ENCODE measurements at places on chromosomes 12 and 14.
A peak's percentile ranks its signal among the peaks of the same experiment; 100 is the strongest.

GRCh38 chr14:95478818-95479217 is 37.6 kb downstream of the SYNE3 start:
- no peak for DNase-seq

GRCh38 chr12:120573560-120573959 is 7.6 kb downstream of the POP5 start:
- DNase-seq, result no peak

GRCh38 chr12:7072035-7072434 is 11.5 kb downstream of the C1S start:
- no peak for DNase-seq

DNA sequence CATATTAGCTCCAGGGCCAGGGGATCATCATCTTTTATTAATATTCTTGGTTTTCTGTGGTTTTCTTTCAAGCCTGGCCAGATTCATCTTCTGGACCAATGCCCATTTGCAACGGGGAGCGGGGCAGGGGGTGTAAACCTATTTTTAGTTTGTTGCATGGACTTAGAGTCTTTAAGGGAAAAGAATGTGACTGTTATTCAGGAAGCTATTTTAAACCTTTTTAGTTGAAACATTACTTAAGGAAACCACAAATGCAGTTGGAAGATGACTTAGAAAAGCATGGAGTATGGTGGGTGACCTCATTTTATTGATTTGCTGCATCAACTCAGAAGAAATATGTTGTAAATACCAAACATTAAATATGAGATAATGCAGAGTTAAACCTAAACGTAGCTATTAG is 368.4 kb upstream of the E2F7 start:
- DNase-seq, result no peak

GRCh38 chr14:58861586-58861985 is 223.8 kb downstream of the DACT1 start:
- DNase-seq, result no peak

GRCh38 chr14:51865953-51866747 is 5.7 kb downstream of the GNG2 start:
- DNase-seq, result no peak

DNA sequence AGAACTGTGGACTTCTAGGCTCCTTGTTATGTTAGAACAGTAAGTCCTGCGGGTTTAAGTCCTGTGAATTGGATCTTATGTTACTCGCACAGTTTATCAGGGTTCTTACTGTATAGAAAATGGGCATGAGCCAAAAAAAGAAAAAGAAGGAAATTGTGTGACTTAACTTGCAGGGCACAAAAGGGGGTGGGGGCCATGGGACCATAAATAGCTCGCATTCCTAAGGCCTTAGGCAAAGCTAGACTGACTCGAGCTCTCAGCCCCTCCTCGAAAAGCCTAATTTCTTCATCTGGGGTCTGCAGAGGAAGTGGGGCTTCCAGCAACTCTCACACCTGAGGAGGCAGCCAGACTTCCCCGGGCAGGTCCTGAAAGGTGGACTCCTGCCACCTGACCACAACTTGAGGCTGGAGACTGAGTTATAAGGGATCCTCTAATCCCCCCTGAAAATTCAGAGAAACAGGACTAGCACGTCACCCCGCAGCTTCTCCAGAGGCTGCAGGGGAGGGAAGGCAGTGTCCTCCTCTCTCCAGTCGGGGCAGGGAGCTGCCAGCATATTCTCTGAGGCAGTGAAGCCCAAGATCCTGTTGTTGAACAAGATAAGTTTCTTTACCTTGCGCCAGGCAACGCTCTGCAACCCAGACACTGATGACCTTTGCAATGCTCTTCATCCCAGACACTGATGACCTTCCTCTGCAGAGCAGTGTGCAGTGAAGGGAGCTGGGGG is 280.5 kb downstream of the PCNX1 start:
- no peak for DNase-seq

DNA sequence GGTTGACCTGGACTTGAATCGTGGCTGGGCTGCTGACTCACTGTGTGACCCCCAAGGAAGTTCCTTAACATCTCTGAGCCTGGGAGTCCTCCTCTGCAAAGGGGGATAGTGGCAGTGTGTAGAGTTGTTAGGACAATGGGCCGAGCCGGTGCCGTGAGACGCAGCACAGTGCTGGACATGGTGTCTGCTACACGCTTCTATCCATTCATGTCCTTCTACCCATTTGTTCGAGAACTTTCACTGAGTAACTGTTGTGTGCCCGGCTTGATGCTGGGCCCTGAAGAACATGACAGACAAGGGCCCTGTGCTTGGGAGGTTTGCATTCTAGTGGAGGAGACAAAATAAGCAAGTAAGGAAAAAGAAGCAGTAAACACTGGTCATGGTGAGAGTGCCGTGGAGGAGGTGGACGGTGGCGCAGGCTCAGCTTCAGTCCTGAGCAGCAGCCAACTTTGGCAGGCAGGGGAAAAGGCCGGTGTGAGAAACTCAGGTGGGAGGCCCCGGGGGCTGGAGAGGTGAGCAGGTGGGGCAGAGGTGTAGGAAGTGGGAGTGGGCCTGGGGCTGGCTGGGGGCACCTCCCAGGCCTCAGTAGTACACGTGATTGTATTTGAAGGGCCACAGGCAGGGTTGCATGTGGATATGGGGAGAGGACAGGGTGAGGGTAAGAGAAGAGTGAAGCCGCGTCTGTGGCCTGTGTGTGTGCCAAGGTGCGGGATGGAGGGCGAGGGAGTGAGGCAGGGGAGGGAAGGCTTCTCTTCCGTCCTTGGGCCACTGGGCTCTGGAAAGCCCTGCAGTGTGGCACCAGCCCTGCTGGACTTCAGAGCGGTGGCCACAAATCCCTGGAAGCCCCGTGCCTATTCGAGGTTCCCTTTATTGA is 13.8 kb downstream of the VASH1 start:
- no peak for DNase-seq

- DNase-seq, result no peak
Observed at GRCh38 chr12:65953631-65954030, 129.3 kb downstream of the HMGA2 start.

DNA sequence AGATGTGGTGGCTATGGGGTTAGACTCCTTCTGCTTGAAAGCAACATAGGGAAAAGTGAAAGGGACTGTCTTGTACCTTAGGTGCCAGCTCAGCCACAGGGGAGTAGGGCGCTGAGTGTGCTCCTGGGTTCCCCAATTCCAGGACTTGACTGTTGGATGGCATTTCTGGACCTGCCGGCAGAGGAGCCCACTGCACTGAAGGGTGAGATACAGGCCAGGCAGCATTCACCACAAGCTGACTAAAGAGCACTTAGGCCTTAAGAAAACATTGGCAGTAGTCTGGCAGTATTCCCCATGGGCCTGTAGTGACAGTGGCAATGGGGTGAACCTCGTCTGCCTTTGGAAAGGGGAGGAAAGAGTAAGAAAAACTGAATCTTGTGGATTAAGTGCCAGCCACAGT is 67.1 kb upstream of the TMTC2 start:
- no peak for DNase-seq

DNA sequence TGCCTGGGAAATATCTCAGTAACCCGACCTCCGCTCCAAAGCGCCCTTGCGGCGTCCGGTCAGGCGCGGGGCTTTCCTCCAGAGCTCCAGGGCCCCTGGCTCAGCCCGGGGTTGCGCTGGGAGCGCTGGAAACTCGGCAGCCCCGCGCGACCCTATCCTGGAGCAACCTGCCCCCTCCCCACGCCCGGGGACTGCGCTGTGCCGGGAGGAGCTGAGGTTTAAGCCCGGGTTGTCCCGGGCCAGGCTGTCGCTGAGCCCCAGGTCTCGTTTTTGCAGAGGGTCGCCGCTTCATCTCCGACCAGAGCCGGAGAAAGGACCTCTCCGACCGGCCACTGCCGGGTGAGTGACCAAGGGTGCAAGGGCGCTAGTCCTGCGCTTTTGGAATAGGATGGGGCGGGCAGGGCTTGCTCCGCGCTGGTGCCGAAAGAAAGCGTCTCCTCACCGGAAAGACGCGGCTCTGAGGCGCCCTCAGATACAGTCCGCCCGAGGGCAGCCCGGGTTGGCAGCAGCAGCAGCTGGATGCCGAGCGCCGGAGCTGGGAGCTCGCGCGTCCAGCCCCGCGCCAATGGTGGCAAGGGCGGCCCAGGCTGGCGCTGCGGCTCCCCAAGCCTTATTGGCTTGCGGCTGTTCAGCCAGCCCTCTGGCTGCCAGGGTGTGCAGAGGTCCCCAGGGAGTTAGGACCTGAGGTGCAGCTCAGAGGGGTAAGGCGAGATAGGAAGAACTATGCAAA is 1.5 kb downstream of the SPX start:
- peak; percentile 49 for DNase-seq

- DNase-seq, result no peak
Observed at GRCh38 chr12:116459916-116460663, 99.1 kb upstream of the MAP1LC3B2 start.

DNA sequence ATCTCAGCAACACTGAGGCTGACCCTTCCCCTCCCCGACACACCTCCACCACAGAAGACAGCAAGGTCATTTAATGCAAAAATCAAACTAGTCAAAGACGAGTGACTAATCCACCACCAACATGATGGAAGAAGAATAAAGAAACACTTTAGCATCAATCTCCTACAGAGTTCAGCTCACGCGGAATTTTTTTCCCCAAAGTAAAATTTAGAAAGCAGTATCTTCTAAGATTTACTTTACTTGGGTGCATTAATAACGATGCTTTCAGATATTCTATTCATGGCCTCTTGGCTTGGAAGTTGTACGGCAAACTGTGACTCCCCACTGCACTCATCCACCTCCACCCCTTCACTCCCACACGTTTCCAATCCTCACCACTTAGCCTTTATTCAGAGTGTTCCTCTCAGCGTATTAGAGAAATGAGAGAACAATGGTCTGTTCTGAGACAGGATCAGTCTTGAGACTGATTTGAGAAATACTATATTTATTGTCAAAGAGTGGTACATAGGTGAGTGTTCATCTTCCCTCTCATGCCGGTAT is 1.9 kb downstream of the EGLN3 start:
- DNase-seq, result no peak

- DNase-seq, result no peak
Observed at GRCh38 chr14:77469539-77469938, 11.6 kb downstream of the AHSA1 start.

- no peak for DNase-seq
Observed at GRCh38 chr14:78188882-78189281, 18.7 kb downstream of the NRXN3 start.

DNA sequence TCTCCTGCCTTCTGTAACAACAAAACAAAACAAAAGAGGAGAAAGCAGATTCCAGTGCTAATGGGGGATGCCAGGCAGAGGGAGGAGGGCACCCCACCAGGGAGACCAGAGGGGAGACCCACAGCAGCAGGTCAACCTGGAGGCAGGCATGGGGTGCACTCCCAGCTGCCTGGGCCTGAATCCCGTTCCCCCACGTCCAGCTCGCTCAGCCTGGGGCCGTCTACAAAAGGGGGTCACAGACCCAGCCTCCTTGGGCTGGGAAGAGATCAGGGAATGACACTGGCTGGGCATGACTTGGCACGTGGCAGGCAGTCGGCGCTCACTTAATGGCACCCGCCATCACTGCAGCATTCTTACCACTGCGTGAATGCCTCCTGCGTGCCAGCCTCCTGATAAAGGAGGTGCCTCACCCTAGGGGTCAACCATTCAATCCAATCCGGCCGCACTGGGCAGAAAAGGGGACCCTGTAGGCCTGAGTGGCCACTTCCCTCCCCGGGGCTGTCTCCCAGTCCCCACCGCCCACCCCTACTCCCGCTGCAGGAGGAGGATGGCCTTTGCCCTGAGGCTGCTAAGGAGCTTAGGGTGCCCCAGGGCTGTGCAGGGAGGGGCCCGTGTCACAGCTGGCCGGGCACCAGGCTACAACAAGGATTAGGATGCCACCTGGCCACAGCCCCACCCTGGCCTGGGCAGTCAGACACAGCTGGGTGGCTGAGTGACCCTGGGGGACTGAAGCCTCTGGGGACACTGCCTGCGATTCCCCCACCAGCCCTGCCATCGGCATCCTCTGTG is 87.5 kb downstream of the NCOR2 start:
- DNase-seq, result no peak

DNA sequence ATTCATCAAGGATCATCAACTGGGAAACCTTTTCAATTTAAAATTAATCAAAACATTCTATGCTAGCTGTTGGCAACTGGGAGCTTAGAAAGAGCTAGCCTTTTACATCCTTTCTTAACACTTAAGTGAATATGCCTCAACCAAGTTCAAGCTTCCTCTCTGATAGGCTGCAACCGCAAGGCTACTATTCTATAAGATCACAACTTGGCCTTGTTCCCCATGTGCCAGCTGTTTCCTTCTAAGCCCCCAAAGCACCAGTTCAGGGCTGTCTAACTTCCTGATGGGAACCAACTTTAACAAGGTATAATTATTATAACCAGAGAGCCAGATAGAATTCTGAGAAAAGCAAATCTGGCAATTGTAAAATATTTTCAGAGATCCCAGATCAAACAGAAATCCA is 37.0 kb downstream of the KCNC2 start:
- no peak for DNase-seq

DNA sequence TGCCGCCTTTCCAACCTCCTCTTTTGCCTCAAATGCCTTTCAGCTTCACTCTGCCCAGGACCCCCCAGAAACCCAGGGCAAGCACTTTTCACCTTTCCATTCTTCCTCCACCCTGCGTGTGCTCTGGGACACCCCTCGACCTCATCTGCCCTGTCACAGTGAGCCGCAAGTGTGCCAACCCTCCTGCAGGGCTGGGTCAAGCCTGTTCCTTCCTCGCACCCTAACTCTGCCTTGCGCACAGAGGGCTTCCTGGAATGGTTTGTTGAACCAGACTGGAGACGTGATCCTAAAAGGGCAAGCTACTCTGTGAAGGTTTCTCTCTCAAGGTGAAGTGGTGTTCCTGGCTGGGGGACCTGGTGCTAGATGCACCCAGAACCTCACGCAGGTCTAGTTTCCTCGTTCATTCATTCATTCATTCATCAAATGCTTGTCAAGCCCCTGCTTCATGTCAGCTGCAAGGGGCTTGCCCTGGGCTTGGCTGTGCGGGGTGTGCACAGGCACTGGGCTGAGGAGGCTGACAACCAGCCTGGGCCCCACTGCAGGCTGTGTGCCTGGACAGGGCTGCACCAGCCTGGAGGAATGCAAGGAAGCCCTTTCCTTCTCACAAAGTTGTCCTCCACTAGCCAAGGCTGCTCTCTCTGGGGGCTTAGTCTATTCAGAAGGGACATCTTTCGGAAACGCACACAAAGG is 187.2 kb downstream of the CALM1 start:
- no peak for DNase-seq

DNA sequence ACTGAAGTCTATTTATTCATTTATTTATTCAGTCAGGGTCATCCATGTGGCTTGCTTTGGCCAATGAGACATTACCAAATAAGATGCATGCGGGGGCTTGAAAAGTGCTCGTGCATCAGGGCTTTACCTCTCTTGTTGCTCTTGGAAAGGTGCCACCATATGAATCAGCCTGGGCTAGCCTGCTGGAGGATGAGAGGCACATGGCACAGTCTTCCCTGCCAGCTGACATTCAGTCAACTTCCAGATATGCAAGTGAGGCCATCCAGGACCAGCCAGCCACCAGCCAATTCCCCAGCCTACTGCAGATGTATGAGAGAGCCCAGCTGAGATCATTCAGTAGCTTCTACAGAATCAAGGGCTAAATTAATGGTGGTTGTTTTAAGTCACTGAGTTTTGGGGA is 105.2 kb upstream of the RPH3A start:
- no peak for DNase-seq

DNA sequence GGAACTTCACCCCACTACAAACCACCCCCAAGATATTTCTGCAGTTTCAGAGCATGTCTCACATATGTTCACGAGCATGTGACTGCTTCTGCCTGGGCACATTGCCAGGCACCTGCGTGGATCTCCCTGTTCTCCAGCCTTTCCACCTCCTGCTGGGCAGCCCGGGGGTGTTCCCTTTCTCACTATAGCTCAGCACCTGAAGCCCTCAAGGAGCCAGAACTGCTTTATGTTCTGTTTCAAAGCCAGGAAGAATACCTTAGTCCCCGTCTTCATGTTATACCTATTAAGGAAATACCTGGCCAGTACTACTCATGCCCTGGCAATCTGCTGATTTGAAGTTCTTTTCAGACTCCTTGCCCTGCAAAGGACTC is 4.2 kb upstream of the FGF6 start:
- DNase-seq, result no peak
